ENCODE measurements at places on chromosomes 11 and 22.

GRCh38 chr11:61773356-61773755 is 19.0 kb downstream of the TMEM258 start:
- DNase-seq, result no peak

- no peak for DNase-seq
Measured at GRCh38 chr11:2537896-2538724, 93.3 kb downstream of the KCNQ1 start.

- DNase-seq, result no peak
Measured at GRCh38 chr11:58625826-58626460, 3.5 kb downstream of the CNTF start.

DNA sequence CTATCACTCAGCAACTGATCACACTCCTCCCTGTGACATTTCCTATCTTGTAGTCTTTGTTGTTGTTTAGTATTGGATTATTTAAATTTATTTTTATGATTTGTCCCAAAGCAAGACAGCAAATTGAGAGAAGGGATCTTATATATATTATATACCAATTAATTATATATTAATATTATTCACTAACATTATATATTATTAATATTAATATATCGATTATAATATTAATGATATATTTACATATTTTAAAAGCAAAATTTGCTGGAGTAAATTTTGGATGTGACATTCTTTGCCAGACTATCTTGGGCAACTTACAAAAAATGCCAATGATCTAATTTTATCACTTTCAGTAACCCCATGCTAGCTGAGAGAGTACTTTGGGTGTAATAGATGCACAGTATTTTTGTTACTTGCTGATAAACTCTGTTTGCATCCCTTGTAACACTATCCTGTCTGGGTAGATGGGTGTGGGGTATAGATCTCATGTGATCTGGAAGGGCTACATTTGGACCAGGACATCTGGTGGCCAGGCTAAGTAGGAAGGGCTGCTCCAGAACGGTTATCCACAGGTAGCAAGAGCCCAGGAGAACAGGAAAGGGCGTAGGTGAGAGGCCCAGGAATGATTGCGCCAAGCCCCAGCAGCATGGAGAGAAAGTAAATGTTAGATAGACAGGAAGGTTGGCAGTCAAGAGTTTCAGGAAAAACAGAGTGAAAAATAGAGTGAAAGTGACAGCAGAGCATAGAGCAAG is 608.6 kb upstream of the KIRREL3 start:
- DNase-seq, result no peak

GRCh38 chr11:131042041-131042390 is 125.7 kb upstream of the SNX19 start:
- no peak for DNase-seq

DNA sequence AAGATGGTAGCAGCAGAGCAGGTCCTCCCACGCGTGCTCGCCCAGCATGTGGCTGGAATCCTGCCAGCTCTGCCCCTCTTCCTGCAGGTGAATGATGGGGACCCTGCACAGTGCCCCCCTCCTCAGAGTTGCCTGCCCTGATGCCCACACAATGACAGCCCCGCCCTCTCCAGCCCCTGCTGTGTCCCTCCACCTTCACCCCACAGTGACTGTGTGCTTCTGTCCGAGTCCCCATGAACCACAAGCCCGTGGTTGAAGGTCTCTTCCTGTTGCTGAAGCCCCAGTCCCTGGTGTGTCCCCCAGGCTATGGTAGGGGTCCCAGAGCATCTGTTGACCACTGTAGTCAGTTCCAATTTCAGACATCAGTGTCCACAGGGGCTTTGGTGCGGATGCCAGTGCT is 71.0 kb downstream of the BRD1 start:
- DNase-seq, result no peak

DNA sequence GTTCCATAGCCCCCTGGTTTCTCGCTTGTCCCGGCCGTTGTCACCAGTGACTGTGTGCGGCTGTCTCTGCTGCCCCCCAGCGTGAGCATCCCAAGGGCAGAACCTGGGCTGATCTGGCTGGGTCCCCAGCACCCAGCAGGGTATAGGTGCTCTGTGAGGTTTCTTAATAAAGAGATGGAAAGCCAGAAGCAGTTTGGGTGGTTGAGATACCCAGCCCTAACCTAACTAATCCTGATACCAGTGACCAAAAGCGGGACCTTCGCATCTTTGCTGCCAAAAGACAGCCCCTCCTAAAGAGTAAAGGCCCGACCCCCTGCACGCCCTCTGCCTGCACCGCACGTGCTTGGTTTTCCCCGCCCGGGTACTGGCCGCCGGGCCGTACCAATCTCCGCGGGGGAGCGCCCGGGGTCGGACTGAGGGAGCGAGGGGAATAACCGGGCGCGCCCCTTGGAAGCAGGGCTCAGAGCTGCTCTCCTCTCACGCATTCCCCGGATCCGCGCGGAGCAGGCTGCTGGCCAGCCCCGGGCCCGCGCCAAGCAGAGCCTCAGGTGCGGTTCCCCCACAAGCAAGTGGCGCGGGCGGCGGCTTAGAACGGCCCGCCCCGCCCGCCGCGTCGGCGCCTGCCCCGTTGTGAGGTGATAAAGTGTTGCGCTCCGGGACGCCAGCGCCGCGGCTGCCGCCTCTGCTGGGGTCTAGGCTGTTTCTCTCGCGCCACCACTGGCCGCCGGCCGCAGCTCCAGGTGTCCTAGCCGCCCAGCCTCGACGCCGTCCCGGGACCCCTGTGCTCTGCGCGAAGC is at the start of gene DGAT2:
Gene DGAT2 (plus strand): TSS at position 667 of the 797 bp plus-strand sequence. CDS start 214 bp downstream, outside the sequence.
- peak; percentile 57 for DNase-seq

GRCh38 chr11:75330291-75330690 is 21.2 kb downstream of the ARRB1 start:
- DNase-seq, result peak; percentile 18

DNA sequence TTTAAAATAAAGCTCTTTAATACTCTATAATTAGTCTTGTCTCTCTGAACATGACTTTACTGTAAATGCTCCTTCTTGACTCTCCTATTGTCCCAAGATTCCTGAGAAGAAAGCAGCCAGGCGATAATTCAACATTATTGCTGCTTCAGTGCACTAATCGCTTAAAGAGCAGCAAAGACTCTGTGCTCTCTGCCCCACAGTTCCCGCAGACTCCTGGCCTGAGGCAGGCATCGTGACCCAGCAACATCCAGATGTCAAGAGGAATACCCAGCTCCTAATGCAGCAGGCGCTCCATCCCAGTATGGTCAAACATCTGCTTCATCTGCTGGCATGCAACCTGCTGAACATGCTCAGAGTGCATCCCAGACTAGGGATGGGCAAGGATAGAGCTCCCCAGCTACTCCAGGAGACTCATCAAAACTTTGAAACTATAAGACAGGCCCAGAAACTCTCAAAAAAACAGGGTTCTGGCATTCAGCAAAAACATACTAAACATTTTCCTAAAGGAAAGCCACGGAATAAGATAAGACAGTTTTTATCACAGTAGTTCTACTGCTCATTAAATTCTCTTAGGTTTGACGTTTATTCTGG is 270.0 kb downstream of the SOX6 start:
- no peak for DNase-seq

- no peak for DNase-seq
Measured at GRCh38 chr11:110977661-110978060, 265.4 kb upstream of the ARHGAP20 start.

DNA sequence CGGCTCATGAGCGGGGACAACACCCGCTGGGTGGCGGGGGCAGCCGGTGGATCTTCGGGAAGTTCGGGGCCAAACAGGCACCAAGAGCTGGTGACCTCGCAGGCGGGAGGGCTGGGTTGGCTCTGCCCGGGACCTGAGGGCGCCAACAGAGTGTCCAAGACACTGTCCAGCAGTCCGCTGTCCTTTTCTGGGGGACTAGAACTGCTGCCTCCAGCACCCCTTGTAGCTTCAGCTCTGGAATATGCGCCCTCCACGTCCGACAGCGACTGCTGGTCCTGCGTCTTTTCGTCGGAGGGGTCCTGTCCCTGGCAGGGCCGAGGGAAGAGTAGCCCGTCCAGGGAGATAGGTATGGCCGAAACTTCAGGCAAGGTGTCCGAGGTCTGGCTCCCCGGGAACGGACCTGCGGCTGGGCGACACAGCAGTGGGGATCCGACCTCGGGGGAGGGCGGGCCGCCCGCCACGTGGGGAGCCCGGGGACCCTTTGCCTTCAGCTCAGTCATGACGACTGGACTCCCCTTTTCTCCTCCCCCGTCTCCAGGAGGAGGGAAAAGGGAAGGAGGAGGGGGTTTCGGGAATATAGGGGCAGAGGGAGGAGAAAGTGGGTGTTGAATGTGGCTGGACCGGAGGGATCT is 926 bp downstream of the PGR start:
- no peak for DNase-seq

- DNase-seq, result peak; percentile 94
Measured at GRCh38 chr22:49951986-49952896, 8.3 kb upstream of the PIM3 start.

- peak; percentile 48 for DNase-seq
Measured at GRCh38 chr11:39365809-39366436, 2093.5 kb downstream of the LRRC4C start.

GRCh38 chr11:17776212-17776875 is 41.8 kb downstream of the KCNC1 start:
- DNase-seq, result no peak

- no peak for DNase-seq
Measured at GRCh38 chr11:73147771-73148681, 5.9 kb upstream of the FCHSD2 start.

DNA sequence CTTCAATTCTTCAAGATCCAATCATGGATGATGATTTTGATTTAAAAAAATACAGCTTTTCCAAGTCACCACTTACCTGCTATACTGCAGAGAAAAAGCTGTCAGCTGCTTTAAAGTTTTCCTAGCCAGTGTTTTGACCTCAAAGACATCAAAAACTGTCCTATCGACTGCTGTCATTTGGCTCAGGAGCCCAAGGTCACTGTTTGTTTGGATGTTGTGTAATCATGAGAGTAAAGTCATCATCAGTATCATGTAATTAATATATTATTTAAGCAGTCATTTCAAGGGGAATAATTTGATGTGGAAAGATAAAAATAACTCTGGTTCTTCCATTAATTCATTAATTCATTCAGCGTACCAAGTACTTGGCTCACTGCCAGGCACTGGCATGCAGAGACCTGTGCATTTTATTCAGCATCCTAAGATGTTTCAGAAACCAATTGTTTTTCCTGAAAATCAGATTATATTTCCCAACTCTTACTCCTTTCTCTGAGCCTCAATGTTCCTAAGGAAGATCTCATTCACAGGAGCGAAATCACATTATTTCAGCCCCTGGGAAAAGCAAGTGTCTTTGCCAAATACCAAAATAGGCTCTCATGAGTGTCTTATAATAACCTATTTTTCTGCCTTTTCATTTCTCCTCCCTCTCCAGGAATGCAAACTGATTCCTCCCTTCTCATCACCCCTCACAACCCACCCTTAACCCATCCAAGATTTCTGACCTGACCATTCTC is 59.9 kb downstream of the SLC1A2 start:
- DNase-seq, result no peak

DNA sequence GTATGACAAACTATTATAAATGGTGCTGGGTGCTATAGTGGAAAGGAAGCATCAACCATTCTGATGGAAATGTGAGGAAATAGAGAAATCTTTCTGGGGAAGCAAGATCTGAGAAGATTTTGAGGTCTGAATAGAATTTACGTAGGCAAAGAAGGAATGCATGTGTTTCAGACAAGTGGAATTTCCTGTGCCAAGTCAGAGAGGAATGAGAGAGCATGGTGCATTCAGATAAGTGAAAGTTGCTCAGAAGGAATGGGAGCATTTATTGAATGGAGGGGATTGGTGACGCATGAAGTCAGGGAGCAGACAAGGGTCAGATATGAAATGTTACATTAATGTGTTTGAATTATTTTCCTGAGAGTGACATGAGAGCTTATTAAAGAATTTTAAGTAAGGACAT is 725.5 kb downstream of the METTL15 start:
- peak; percentile 95 for DNase-seq

- no peak for DNase-seq
Measured at GRCh38 chr11:29809121-29809520, 207.7 kb downstream of the KCNA4 start.

- DNase-seq, result peak; percentile 36
Measured at GRCh38 chr11:47589977-47590861, 3.7 kb downstream of the FAM180B start.

DNA sequence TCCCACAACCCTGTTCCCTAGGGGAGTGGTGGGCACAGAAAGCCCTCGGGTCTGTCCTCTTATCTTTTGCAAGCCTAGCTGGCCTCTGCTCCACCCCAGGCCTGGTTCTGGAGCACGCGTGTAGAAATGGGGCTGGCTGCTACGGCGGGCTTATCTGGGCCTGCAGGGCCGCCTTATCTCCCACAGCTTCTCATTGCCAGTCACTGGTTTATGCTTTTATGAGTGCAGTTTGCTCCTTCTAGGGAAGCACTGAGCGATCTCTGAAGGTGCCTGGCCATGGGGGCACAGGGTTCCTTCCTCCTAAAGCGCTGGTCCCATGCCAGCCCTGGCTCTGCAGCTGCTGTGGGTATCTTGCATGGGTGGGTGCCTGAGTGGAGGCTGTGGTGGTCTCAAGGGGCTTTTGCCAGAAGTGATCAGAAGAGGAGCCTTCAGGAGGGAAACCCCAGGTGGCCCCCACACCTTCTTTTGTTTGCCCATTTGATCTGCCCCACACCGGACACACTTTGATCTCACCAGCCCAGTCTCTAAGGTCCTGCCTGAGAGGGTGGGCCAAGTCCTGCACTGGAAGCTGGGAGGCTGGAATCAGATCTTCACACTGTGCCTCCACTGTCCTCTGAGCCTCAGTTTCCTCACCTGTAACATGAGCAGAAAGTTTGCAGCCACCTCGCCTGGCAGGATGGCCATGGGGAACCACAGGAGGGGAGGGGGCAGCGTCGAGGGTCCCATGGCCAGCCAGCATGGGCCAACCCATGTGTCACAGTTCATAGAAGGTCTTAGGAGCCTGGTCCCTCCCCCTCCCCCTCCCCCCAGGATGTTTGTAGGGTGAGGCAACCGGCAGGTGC is 86.6 kb upstream of the FGF3 start:
- DNase-seq, result no peak

- DNase-seq, result no peak
Measured at GRCh38 chr22:26172389-26172990, 3.2 kb downstream of the SEZ6L start.

- no peak for DNase-seq
Measured at GRCh38 chr11:65131417-65131776, 2.9 kb downstream of the SYVN1 start.

DNA sequence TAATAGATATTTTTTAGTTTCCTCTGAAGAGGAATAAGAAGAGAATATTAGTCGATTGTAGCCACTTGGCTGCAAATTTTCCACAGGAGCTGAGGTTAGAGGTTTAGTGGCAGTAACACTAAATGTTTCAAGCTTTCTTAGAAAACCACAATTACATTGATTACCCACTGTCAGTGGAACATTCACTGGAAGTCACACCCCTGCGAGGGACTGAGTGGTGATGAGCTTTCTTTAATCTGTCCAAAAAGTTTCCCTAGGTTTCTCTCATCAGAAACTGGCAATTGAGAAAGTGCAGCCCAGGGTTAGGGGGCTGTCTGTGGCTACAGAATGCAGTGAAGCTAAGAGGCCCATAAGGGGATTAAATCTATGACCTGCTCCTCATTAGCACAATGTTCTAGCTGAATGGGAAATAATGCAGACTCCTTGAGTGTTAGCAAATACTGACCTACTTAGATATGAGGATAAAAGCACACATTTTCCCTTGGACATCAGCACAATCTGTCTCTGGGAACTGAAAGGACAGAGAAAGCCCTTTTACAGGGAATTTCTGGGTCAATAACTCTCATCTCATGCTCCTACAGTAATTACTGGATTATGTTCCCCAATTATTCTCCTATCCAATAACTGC is 189.5 kb downstream of the FAM76B start:
- DNase-seq, result no peak

- DNase-seq, result no peak
Measured at GRCh38 chr11:133887692-133888332, 42.5 kb upstream of the SPATA19 start.
